ENCODE measurements at places on chromosomes 13 and 19.
A peak's percentile ranks its signal among the peaks of the same experiment; 100 is the strongest.

DNA sequence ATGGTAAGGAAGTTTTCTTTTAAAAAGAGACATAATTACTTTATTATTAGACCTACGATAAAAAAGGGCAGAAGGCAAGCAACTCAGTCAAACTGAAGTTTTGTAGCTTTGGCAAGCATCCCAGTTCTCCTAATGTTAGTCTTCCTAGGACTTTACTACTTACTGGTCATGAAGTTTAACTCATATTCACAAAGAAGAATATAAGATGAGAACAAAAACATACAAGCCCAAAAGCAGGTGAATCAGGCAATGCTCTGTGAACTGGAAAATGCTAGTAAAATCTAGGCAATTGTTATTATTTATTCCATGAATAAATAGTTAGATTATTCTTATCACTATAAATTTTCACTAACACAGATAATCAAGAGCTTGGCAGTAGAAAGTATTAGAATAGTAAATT lies 85.0 kb downstream of the MIPEP start:
- no peak for DNase-seq

- DNase-seq, result no peak
These were observed 2.5 kb upstream of the RFPL4AL1 start for GRCh38 chr19:55766466-55766865.

GRCh38 chr13:25422153-25422552 lies 50.4 kb downstream of the ATP8A2 start:
- no peak for DNase-seq

DNA sequence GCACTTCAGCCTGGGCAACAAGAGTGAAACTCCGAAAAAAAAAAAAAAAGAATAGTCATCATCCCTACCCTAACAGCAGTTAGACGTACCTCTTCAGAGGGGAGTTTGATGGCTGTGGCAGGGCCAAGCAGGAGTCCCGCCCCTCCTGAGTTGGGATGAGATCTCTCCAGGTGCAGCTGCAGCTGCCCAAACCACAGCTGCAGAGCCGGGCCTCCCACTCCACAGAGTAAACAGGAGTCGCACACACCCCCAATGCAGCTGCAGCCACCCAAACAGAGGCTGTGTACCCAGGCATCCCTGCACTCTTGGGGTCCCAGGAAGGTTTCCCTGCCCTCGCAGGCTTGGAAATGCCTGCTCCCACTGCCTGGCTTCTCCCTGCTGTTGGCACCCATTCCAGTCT lies 17.4 kb upstream of the MLLT1 start:
- DNase-seq, result no peak

DNA sequence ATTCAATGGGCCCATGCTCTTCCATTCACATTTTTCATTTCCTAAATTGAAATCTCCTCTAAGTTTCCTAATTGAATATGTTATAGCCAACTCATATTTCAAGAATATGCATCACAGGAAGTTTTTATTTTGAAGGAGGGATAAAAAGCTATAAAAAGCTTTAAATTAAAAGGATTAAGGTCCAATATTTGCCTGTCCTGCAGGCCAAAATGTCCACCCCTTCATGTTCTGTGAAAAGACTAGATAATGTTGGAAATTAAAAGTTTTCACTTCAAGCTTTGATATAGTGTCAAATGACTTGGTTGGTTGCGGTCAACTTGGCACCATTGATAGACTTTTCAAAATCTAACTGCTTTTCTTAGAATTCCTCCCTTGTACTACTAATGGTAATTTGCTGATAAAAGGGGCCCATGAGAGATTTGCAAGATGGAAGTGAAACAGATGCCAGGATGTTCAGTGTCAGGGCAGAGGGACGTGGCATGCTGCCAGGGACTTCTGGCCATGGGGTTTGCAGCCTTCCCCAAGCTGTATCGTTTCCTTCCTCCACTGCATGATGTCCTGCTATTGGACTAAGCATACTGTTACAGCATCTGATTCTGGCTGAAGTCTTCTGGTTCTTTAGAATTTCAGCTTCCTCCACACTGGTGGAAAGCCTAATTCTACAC lies 547.3 kb upstream of the MIR17HG start:
- DNase-seq, result peak; percentile 64

GRCh38 chr13:44267980-44268379 lies 105.6 kb upstream of the SERP2 start:
- no peak for DNase-seq

DNA sequence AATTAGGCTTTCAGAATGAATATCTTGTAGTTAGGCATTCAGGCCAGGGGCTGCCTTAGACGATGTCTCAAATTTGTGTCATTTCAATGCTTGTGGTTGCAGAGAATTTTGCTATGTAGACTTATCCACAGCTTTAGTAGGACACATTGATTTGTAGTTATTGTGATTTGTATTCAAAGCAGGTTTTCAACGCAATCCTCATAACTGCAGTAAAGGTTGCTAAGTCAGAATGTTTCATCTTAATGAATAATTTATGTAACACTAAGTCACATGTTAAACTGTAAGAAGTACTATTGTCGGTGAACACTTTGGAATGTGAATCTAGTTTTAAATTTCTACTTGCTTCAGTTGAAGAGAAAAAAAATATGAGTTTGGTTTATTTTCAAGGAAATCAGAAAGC lies 1117.2 kb upstream of the SPRY2 start:
- no peak for DNase-seq

- DNase-seq, result peak; percentile 24
These were observed 789.1 kb downstream of the GPC5 start for GRCh38 chr13:92187378-92187989.

DNA sequence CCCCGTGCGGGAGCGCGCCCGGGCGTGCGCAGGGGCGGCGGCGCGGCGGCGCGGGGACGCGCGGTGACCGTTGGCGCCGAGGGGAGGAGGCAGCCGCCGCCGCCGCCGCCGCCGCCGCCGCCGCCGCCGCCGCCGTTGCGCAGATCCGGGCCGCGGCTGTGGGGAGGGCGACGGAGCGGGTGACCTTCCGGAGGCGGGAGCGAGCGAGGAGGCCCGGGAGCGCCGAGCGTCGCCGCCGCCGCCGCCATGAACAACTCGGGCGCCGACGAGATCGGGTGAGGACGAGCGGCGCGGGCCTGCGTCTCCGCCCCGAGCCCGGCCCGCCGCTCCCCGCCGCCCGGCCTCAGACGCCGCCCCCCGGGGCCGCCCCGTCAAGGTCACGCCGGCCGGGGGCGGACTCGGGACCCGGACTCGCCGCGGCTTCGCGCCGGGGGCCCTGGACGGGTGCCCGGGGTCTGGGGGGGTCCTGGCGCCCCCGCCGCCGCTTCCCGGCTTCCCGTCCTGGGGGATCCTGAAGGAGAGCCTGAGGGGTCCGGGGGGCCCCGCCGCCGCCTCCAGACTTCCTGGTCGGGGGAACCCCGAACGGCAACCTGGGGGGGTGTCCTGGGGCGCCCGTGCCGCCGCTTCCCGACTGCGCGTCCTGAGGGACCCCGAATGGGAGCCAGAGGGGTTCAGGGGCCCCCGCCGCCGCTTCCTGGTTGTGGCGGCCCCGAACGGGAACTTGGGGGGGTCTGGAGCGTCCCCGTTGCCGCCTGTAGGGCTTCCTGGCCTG lies at the start of gene DAZAP1:
TSS of gene DAZAP1 (plus strand) at position 59 of the 772 bp plus-strand sequence. CDS start at position 247, 188 bp downstream.
- peak; percentile 52 for DNase-seq

DNA sequence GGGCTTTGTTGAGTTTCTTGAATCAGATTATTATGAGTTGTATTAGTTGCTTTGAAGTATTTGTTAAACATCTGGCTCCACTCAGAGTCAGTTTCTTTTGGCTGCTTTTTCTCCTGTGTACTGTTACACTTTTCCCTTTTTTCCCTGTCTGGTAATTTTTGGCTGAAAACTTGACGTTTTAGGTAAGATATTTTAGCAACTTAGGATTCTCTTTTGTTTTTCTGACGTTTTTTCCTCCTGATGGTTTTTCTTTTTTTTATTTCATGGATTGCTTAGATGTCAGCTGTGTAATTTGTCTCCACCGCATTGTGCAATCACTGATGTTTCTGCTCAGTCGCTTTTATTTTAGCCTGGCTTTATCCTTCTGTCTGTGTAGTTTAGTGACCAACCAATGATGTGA lies 20.7 kb downstream of the RFC3 start:
- no peak for DNase-seq

- no peak for DNase-seq
These were observed 326.9 kb downstream of the FGF9 start for GRCh38 chr13:21997726-21998125.

- DNase-seq, result no peak
These were observed 3.9 kb downstream of the FEM1A start for GRCh38 chr19:4795400-4795799.

DNA sequence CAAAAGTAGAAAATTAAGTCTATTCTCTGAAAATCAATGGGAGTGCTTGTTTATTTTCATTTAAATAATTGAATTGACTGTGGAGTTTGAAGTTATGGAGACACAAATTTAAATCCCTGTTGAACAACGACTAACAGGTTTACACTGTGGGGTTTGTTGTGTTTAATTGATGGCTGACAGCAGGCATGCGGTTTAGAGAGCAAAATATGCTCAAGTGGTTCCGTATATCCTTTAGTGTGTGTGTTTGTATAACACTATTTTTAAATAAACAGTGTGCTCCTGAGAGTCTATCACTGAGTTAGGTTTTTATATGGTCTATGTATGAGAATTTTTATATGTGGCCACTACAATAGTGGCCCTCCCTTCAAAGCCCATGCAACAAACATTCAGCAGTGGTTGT lies 332.0 kb downstream of the GPC6 start:
- no peak for DNase-seq

DNA sequence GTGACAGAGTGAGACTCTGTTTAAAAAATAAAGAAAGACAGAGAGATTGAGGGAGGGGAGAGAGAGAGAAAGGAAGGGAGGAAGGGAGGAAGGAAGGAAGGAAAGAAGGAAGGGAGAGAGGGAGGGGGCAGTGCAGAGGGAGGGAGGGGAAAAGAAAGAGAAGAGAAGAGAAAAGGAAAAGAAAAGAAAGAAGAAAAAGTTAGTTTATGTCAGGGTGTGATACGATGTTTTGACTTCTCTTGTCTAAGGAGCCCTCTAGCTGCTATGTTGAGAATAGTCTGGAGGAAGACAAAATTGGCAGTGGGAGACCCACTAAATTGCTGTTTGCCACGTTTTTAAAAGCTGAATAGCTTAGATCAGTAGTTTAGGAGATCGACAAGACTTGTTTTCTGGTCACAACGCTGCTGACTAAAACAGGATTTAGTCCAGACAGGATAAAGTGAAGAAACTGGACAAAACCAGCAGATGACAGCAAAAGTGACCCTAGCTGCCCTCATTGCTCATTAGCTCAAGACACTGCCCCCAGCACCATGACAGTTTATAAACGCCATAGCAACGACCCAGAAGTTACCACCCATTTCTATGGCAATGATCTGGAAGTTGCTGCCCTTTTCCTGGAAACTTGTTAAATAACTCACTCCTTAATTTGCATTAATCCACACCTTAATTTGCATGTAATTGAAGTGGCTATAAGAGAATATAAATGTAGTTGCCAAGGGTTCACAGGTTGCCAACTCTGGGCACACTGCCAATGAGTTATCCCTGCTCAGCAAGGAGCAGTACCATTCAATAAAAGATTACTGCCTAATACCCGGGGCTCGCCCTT lies 11.1 kb downstream of the TEX101 start:
- DNase-seq, result no peak

- peak; percentile 48 for DNase-seq
These were observed 28.3 kb downstream of the CNMD start for GRCh38 chr13:52711286-52711685.

Measured in right hindlimb (tissue), 1 donor.